T-helper 17 cell (primary cell): ENCODE measurements at places on chromosomes 1 and 21.

GRCh38 chr21:18810136-18810535, 406.6 kb upstream of the TMPRSS15 start:
- H3K27me3 ChIP-seq: no peaks in the 10 kb centered on the region
- no peak for DNase-seq
- H3K36me3 ChIP-seq: no peaks in the 10 kb centered on the region
- H3K4me3 ChIP-seq: no peak overlapping the region
- H3K27ac ChIP-seq: no peak overlapping the region
- no peaks in the 10 kb centered on the region for H3K4me1 ChIP-seq

DNA sequence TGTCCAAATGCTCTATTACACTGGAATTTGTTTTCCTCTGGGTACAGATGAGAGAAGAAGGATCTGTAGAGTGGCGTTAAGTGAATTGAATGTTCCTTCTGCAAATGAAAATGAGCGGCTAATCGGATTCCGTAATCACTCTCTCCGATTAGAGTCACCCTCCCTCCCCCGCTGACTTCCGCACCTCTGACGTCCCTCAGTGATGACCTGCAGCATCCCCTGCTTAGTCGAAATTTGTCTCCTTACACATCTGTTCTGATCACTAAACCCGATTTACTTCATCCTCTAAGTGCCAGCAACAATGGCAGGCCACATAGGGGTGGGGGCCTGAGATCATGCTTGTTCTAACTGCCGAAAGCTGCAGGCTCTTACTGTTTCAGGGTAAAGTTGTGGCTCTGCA, 378.7 kb downstream of the SEC16B start:
- H3K27me3 ChIP-seq: no peaks in the 10 kb centered on the region
- peaks cover 2% of the 10 kb centered on the region for H3K36me3 ChIP-seq
- DNase-seq: no peak
- no peaks in the 10 kb centered on the region for H3K4me1 ChIP-seq

DNA sequence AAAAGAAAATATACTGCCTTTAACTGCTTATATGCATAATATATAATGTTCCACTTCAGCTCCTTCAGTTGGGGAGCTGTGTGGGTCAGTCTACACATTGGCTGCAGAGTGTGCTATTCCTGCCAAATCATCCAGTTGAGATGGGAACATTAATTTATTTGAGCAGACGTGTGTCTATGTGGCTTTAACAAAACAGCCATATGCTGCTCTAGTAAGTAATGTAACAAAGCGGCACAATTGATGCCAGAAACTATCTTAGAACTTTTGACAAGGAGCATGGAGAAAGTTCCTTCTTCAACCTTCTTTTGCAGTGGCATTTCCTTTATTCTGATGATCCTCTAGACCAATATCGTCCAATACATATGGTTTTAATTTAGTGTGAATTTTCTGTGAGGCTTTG, 285.9 kb upstream of the C1orf87 start:
- H3K4me1 ChIP-seq: no peaks in the 10 kb centered on the region
- H3K36me3 ChIP-seq: no peaks in the 10 kb centered on the region
- no peak overlapping the region for H3K27ac ChIP-seq
- no peaks in the 10 kb centered on the region for H3K27me3 ChIP-seq
- no peak for DNase-seq

- H3K4me1 ChIP-seq: peaks cover 20% of the 10 kb centered on the region
- H3K36me3 ChIP-seq: peaks cover 7% of the 10 kb centered on the region
- no peak for DNase-seq
- peak overlapping the region; percentile 93 for H3K4me3 ChIP-seq
- H3K27ac ChIP-seq: peak overlapping the region; percentile 96
Measured at GRCh38 chr1:93845538-93846205, 33.3 kb downstream of the DNTTIP2 start.

DNA sequence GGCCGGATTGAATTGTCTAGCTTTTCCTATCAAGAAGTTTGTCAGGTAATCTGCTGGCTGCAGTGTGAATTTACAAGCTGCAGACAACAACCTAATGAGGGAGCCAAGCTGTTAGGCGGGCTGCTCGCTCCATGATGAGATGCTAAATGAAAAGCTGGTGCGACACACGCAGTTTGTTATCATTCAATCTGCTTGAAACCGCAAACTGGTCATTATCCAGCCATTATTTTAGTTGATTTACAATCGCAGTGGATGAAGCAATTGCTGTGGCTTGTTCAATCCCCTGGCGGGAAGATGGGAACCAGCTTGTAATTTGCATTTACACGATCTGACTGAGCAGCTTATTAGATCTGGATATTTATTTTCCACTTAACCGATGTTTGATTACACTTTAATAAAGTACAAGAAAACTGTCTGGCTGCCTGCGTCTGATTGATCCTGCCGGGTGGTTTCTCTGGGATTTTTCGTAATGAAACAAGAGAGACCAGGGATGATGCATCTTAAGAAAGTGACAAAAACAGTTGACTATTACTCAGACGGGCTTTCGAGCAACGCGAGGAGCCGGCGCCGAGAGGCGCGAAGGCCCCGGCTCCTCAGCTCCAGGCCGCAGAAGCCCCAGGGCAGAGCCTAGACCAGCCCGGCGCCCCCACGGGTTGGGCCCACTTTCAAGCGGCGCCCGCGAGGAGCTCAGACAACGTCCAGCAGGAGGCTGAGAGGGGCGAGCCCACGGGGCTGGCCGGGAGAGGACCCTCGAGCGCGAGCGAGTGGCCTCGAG, 118.0 kb upstream of the BARHL2 start:
- DNase-seq: peak; percentile 11
- H3K27me3 ChIP-seq: peaks cover 92% of the 10 kb centered on the region
- H3K27ac ChIP-seq: peak overlapping the region; percentile 30
- H3K4me3 ChIP-seq: peak overlapping the region; percentile 59
- peaks cover 3% of the 10 kb centered on the region for H3K36me3 ChIP-seq
- peaks cover 20% of the 10 kb centered on the region for H3K4me1 ChIP-seq

GRCh38 chr1:78229344-78229743, 183.6 kb downstream of the GIPC2 start:
- no peak for DNase-seq
- no peaks in the 10 kb centered on the region for H3K36me3 ChIP-seq
- no peaks in the 10 kb centered on the region for H3K4me1 ChIP-seq
- no peak overlapping the region for H3K27ac ChIP-seq
- H3K4me3 ChIP-seq: no peak overlapping the region

DNA sequence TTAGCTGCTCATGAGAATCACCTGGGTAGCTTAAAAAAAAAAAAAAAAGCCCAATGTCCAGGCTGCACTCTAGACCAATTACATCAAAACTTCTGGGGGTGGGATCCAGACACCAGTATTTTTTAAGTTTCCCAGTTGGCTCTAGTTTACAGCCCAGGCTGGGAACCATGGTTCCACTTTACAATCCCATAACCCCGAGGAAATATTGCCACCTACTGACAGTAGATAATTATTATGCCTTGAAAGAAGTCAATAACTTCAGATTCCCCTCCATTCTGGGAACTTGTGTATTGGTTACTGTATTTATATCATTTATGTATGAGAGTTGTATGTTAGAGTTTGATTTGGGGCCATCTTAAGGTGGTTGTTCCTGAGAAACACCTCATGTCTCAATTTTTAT, 100.2 kb downstream of the SPATA46 start:
- no peak for DNase-seq
- peaks cover 2% of the 10 kb centered on the region for H3K4me1 ChIP-seq
- H3K27ac ChIP-seq: no peak overlapping the region
- H3K4me3 ChIP-seq: no peak overlapping the region
- H3K36me3 ChIP-seq: no peaks in the 10 kb centered on the region
- H3K27me3 ChIP-seq: peaks cover 50% of the 10 kb centered on the region

GRCh38 chr21:26795412-26795805, 49.8 kb downstream of the ADAMTS1 start:
- peaks cover 24% of the 10 kb centered on the region for H3K27me3 ChIP-seq
- H3K27ac ChIP-seq: no peak overlapping the region
- DNase-seq: no peak
- H3K36me3 ChIP-seq: no peaks in the 10 kb centered on the region
- H3K4me3 ChIP-seq: no peak overlapping the region

DNA sequence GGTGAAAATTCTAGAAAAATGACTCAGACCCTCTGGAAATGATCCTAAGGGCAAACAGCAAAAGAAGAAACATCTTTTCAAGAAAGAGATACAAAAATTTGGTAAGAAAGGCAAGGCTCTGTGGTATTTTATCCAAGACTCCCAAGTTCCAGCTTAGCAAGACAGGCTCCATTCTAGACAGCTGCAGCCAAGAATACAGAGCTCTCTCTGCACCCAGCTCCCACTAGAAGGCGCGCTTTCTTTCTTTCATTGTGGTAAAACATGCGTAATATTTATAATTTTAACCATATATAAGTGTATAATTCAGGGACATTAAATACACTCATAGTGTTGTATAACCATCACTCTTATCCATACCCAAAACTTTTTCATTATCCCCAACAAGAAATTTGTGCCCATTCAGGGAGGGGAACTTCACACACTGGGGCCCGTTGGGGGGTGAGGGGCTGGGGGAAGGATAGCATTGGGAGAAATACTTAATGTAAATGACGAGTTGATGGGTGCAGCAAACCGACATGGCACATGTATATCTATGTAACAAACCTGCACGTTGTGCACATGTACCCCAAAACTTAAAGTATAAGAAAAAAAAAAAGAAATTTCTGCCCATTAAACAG, 2.2 kb upstream of the HFM1 start:
- DNase-seq: no peak
- H3K4me3 ChIP-seq: no peak overlapping the region
- peaks cover 55% of the 10 kb centered on the region for H3K27me3 ChIP-seq
- no peak overlapping the region for H3K27ac ChIP-seq

DNA sequence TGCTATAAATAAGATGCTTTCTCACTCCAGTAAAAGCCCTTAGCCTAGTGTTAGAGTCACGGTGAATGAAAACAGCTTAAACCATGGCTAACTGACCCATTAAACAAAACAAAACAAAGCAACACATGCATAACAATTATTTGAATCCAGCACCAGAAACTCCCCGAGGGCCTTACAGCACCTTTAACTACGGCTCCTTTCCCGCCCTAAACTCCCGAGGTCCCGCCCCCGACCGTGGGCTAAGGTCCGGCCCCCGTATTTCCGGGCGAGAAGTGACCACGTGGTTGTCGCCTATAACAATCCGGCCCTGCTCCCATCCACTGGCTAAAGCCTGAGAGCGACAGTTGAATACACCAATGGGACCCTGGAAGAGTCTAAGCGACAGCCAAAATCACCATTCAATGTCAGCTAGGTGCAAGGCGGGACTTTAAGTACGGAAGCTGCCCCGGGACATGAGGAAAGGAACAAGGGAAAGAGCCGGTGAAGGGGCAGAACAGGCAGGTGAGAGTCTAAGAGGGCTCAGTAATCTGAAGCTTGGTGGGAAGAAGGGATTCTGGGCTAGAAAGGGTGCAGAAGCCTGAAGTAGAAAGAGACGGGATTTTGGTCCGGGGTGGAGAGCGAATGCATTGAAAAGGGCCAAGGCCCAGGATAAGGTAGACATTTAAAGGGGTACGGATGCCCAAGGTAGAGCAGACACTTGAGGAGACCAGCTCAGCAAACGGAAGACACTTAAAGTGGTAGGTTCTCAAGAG, at the start of gene FLAD1:
Gene FLAD1 (plus strand): TSS at position 448 of the 752 bp plus-strand sequence. CDS start 351 bp downstream, outside the sequence.
- no peak within 1 kb of the TSS for H3K27ac ChIP-seq
- peak; percentile 85 for DNase-seq
- H3K4me3 ChIP-seq: no peak within 1 kb of the TSS
- H3K36me3 ChIP-seq: no peaks in the 10 kb centered on the region
- H3K27me3 ChIP-seq: no peaks in the 10 kb centered on the region

DNA sequence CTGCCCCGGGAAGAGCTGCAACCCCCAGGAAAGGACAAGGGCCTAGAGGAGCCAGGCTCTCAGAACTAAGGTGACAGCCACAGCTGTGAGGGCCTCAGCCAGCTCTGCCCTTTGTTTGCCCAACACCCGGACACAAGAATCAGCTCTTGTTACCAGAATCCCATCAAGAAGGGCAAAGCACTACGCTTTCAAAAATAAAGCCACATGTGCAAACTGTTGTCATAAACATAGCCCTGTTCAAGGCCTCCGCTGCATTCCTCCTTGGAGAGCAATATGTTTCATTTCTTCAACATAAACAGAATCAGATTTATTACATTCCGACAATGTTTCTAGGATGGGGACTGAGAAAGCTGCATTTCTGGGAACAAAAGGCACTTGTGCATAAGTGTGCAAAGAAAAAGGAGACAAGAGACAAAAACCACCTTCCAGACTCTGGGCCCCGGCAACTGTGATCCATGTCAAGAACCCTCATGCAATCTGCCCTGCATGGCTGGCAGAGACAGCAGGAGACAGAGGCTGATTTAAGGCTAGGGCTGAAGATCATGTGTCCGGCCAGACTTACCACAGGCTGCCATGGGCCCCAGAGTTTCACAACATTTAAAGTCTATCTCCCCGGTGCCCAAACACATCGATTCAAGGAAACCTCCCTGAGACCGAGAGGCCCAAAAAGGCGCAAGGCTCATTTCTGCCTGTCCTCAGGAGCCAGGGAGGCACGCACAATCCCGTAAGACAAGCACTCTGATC, 71.0 kb downstream of the SSBP3 start:
- peak overlapping the region; percentile 21 for H3K27ac ChIP-seq
- no peaks in the 10 kb centered on the region for H3K36me3 ChIP-seq
- DNase-seq: no peak
- H3K4me1 ChIP-seq: peaks cover 34% of the 10 kb centered on the region
- H3K27me3 ChIP-seq: no peaks in the 10 kb centered on the region

DNA sequence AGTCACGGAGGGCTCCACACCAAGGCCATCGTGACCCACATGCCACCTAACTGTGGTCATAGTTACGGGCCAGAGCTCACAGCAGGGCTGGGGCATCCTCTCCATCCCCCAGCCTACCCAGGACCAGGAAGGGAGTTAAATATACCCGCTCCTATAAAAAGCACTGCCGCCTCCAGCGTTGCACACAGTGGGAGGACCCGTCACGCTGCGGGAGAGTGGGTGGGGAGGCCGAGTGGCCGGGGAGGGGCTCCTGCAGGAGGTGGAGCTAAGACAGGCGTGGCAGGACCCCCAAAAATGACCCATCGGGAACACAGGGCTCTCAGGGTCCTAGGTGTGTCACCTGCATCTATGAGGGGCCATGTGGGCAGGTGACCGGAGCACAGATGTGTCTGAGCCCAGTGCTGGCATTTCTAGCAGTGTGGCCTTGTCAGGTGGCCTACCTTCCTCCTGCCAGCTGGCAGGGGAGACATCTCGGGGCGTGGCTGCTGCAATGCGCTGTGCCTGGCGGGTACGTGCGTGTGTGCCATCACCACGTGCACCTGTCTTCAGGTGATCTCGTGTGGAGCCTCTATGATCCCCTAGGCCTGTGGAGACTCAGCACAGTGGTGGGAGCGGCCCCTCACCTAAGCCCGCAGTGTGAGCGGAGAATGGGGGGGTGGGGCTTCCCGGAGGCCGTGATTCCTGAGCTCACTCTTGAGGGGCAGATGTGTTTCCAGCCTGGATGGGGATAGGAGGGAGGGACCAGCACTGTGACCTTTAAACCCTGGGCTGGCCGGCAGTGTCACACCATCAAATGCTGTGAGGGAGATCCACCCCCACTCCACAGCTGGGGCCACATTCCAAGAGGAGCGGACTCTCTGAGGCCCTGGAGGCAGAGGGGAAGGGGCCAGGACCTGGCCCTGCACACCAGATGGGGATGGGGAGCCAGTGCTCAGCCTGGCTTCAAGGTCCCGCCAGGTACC, 17.7 kb downstream of the AGRN start:
- no peak for DNase-seq
- H3K27me3 ChIP-seq: peaks cover 20% of the 10 kb centered on the region
- H3K4me1 ChIP-seq: peaks cover 14% of the 10 kb centered on the region
- H3K27ac ChIP-seq: no peak overlapping the region
